ENCODE measurements at places on chromosomes 1 and 21.

GRCh38 chr21:32364387-32364786 lies 28.4 kb downstream of the URB1 start:
- no peak for DNase-seq

DNA sequence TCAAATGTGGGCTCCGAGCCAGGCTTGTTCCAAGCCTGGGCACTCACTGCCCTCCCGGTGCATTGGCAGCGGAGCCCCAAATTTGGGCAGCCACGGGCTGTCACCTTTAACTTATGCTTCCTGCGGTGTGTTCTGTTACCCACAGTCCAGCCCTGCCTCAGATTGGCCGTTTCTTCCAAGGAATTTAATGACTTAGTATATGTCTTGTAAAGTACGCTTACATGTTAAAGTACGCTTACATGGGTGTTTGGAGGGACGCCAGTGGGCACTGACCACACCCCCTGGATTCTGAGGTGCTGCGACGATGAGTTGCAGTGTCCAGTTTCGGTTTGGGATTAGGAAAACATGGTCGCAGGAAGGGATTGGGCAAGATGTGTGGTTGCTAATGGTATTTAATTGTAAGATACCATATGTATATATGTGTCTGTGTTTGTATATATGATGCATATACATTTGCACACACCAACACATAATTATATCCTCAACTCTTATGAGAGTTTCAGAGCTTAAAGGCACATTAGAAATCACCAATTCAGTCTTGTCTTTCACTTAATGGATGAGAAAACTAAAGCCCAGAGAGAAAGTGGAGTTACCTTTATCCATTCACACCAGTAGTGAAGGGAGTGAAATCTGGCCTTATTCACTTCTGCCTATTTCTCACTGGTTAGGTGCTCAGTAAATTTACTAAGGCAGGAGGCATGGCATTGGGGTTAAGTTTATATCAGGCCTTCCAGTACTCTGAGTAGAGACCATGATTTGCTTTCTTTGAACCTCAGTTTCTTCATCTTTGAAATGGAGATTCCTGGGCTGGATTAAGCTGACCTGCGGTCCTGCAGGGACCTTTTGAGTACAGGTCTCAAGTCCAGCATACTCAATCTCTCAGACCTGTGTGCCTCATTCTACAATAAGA lies 1.0 kb downstream of the SMYD2 start:
- DNase-seq = peak; percentile 55

DNA sequence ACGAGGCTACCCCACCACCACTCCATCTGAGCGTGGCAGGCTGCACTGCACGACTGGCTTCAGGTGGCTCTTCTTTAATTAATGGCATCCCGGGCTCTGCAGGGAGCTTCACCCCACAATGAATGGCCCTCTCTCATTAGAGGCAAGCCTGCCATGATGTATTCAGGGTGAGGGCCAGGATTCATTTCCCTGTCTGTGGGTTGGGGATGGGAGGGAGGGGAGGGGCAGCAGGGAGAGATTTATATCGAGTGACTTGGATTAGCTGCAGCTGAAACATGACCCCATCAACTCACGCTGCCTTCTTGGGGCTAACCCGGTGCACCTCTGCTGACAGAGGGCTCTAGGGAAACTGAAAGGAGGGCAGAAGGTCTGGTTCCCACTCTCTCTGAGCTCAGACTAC lies 54.2 kb downstream of the ERI3 start:
- no peak for DNase-seq

- DNase-seq = no peak
Measured at GRCh38 chr1:116874733-116875249, 34.9 kb upstream of the PTGFRN start.

DNA sequence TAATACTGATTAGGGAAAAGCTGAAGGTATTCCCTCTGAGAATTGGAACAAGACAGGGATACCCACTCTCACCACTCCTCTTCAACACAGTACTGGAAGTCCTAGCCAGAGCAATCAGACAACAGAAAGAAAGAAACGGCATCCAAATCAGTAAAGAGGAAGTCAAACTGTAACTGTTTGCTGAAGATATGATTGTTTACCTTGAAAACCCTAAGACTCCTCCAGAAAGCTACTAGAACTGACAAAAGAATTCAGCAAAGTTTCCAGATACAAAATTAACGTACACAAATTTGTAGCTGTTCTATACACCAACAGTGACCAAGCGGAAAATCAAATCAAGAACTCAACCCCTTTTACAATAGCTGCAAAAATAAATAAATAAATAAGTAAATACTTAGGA lies 78.6 kb downstream of the EXTL2 start:
- DNase-seq = no peak

DNA sequence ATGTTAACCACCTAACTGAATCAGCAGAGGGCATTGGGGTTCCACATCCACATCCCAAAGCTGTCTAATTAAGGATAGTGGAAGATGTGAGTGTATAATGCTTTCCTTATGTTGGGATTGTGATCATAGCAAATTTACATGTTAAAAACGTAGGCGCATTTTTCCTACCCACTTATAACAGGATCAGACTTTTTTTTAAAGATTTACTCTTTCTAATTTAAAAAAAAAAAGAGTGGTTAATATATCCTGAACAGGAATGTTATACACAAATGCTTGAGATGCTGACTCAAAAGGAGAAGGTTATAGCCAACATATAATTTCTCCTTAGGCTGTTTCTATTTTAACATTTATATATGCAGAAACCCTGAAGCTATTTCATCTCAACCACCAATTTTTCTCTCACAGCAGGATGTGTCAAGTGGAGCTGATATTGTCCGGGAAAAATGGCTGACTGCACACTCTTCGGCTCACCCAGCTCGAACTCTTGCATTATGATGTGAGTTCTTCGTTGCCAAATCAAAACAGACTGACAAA lies 40.3 kb downstream of the RGS5 start:
- peak; percentile 13 for DNase-seq

- DNase-seq = no peak
Measured at GRCh38 chr1:89703469-89703868, 70.5 kb downstream of the LRRC8C start.

- no peak for DNase-seq
Measured at GRCh38 chr21:29371464-29371863, 72.7 kb downstream of the BACH1 start.

DNA sequence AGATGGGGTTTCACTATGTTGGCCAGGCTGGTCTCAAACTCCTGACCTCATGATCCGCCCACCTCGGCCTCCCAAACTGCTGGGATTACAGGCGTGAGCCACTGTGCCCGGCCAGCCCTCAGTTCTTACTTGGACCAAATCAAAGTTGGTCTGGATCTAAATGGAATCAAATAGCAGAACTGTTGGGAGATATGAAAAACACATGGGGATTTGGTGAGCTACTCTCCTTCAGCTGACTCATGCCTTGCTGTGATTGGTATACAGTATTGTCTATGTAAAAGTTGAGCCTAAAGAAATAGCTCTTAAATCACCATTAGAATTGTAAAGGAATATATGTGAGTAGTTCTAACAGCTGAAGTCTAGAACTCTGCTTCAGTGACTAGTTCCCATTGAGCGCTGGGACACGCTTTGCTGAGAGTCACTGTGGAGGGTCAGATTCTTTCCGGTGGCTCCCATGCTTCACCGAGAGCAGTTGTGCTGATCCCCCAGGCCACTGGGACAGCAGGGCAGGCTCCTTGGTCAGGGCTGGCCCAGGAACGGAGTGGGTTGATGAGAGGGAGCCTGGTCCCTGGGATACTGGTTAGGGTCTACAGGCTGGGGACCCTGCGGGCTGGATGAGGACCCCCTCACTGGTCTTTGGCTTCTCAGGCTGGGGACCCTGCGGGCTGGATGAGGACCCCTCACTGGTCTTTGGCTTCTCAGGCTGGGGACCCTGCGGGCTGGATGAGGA lies 14.0 kb downstream of the PKNOX1 start:
- peak; percentile 44 for DNase-seq

GRCh38 chr1:222996310-222996975 lies 146.6 kb downstream of the TLR5 start:
- no peak for DNase-seq

- DNase-seq = no peak
Measured at GRCh38 chr1:51679435-51679834, 62.5 kb downstream of the OSBPL9 start.

DNA sequence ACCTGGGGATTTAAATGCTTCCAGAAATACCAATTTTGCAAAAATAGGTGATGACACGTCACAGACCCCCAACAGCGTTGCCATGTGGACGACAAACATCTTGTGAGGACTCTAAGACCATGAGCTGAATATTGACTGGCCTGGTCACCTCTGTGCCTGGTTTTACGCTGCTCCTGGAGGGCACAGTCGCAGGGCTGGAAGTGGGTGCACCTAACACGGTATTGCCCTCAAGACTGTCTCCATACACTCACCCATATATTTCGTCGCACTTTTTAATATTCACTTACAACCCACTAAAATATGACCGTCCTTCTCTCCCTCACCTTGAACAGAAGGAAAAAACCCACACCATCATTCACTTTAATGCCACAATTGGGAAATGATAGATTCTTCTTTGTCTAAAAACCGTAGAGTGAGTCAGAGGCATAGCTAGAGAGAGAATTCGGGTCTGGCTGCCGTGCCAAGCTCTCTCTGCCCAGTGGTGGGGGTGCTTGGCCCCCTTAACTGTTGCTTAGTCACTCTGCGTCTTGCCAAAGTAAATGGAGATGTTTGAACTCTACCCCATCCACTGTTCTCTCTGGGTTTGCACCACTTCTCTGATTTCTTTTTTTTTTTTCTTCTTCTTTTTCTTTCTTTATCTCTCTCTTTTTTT lies 40.8 kb upstream of the UTS2 start:
- peak; percentile 58 for DNase-seq

DNA sequence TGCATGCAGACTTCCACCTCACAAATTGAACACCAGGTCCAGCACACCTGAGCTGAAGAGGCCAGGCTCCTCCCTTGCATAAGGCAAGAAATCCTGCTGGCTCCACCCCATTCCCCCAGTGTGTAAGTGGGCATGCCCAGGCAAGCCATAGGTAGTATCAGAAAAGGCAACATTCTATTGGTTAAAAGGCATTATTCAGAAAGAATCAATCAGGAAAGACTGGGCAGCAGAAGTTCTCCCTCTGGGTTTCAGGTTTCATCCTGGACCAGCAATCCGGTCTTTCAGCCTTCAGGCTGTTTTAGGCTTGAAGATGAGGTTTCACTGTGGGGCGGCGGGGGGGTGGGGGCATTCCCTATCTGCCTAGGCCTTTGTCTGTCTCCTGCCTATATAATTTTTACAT lies 42.0 kb upstream of the LHX8 start:
- no peak for DNase-seq

DNA sequence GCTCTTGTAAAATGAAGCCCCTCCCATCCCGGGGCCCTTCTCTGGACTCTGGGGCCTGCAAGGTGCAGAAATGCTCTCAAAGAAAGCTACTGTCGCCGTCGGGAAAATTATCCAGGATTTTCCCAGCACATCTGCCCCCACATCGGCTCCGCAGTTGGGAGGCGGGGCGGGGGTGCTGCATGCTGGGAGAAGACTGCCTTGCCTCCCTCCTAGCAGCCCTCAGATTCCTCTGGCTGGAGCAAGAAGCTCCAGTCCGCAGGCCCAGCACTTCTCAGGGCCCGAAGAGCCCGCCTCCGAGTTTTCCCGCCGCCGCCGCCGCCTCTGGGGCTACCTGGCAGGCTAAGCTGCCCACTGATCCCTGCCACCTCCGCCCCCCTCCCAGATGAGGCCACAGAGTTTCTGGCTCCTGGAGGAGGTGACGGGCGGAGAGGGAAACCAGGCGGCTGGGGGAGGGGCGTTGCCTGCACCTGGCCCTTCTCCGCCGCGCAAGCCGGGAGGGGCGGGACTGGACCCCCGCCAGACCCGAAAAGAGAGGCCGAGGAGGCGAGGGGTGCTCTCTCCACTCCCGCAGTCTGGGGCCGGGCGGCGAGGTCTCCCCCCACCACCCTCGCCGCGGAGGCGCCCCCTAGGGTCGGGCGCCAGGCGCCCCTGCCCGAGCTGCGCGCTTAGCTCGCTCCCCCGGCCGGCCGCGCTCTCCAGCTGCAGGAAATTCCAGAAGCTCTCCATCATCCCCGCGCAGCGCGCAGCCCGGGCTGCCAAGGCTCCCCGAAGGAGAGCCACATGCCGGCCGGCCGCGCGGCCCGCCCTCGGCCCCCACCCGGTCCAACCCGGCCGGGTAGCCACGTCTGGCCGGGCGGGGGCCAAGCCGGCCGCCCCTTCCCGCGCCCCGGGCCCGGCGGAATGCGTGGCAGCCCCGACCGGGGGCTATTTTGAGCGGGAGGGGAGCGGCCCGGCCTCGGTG lies 28.8 kb downstream of the AHDC1 start:
- DNase-seq = peak; percentile 93

GRCh38 chr1:6392809-6393399 lies 663 bp downstream of the ACOT7 start:
- peak; percentile 59 for DNase-seq

DNA sequence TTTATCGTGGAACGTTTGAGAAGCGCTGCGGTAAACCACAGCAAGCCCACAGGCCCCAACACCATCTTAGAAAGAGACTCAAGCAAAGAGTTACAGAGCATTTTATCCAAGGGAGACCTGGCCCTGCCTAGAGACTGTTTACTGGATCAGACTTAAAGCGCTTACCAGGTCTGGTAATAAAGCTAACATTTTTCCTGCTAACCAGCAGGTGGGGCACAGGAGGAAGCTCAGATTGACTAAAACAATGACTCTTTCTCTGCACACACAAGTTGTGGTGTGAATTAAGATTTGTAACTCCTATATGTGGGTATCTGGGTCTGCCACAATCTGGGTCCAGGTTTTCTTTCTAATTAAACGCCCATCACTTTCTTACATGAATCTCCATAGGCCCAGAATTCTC lies 136.5 kb upstream of the ETS2 start:
- no peak for DNase-seq

- DNase-seq = no peak
Measured at GRCh38 chr1:186785503-186785902, 43.2 kb upstream of the PLA2G4A start.

DNA sequence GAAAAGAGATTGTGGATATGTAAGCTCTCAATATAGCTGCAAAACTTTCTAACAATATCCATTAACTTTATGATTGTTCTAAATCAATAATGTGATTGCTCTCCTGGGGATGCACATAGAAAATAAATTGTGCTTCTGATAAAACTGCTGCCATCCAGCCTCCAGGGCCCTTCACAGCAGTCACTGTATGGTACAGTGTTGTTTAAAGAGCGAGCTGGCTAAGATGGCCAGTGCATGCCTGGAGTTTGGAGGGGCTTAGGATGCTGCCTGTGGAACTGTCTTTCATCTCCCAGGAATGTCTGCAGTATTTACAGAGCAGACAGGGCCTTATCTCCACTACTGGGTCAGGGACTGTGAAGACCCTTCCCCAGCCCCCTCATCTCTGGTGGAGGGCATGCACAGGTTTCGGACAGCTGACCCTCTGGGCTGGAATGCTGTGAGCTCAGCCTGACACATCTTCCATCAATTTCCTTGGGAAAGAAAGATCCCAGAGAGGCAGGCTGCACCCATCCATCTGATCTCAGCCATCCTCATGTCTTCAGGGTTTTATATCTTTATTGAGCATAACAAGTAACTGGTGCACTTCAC lies 137.0 kb downstream of the PLPP3 start:
- DNase-seq = no peak

DNA sequence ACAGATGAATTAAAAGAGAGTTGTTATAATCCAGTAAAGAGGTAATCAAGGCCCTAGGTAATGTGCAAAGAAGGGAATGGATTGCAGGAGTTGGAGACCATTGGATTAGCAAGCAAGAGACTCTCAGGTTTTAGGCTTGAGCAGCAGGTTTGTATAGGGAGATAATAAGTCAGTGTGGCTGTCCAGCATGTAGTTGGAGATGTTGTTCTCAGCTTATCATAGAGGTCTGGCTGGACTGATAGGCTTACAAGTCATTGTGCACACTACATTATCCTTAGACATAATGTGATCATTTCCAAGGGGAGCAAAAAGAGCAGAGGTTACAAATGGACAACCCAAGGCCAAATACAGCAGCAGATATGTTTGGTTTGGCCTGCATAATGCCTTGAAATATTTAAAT lies 45.9 kb upstream of the SAMD13 start:
- DNase-seq = no peak

- DNase-seq = no peak
Measured at GRCh38 chr1:34037109-34037508, 127.9 kb downstream of the CSMD2 start.
